ENCODE measurements at places on chromosomes 6 and 20.

DNA sequence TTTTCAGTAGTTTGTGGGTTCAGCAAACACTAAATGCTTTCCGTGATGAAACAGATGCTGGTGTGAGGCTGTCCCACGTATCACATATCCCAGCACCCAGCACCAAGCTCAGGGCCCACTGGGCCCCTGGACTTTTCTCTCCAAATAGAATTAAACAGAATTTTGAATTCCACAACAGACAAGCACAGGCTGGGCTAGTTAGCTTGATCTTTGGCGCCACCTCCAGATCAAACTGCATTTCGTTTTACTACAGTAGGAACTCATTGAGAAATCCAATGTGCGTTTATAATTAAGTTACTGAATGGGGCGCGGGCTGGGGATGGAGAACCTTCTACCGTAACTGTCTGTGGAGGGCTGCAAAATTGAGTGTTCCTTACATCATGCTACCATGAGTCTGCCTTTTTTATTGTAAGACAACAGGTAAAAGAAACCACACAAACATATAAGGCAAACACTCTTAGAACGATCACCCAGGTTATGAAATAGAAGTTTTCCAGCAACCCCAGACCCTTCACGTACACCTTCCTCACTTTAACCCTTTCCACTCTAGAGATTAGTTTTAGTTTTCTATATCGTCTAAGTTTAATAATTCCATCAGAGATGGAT is 107.8 kb downstream of the ZFP64 start:
- no peak for DNase-seq

- no peak for DNase-seq
Observed at GRCh38 chr20:20184149-20184548, 131.8 kb downstream of the CFAP61 start.

DNA sequence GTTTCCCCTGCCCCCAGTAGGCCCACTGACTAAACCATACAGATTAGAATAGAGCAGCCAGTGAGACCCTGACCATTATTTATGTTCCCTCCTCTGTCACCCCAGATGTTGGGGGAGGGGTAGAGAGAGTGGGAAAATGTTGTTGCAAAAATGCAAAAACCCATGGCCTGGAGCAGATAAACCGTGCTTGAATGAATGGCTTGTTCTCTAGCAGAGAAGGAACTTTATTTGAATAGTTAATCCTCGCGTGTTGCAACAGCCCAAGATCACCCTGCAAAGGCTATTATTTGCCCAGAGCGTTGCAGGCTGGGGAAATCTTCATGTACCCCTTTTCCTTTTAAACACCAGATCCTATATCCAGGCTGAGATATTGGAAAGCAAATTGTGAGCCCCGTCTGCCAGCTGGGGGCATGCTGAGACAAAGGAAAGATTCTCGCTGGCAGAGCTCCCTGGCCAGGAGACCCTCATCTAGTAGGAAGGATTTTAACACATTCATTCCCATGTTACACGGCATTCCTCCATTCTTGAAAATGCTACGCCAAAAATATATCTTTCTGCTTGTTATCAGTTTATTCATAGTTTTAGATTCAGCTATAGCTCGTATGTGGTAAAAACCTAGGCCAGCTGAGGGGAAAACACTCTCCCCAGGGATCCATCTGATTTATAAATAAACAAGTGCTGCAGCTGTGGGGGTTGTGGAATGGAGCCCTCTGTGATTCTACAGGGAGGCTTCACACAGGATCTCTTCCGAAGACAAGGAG is 53.0 kb downstream of the LINC00237 start:
- no peak for DNase-seq

GRCh38 chr20:40931410-40932044 is 97.1 kb upstream of the TOP1 start:
- DNase-seq = no peak

GRCh38 chr6:37620519-37620918 is 77.2 kb downstream of the MDGA1 start:
- no peak for DNase-seq

DNA sequence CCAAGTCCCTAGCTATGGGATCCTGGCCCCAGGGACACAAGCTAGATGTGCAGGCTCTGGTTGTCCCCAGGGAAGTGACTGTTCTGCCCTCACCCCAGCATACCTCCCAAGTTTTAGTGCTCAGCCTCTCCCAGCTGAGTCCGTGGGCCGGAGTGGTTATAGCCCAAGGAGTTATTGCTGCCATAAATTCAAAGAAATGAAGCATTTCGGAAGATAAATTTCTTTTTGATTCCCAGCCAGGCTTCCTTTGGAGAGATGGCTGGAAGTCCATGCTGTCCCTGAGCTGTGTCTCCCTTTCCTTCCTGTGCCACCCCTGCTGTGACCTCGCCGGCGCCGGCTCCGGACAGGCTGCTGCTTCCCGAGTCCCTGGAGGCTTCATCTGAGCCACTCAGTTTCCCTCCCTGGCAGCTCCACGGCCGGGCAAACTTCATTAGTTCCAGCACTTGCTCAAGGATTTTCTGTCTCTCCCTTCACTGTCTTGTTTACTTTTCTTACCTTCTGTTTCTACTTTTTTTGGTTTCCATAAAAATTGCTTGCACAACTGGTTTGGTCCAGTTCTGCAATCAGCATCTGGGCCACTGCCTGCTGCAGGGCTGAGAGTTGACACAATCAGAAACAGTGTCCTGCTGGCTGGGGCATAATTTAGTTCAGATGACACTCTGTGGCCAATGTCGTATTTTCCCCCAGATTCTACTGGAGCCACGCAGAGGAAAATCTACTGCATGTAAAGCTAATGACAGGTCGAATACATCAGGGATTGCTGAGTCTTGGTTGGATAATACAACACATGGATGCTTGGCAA is 225.5 kb downstream of the SYNDIG1 start:
- DNase-seq = no peak

DNA sequence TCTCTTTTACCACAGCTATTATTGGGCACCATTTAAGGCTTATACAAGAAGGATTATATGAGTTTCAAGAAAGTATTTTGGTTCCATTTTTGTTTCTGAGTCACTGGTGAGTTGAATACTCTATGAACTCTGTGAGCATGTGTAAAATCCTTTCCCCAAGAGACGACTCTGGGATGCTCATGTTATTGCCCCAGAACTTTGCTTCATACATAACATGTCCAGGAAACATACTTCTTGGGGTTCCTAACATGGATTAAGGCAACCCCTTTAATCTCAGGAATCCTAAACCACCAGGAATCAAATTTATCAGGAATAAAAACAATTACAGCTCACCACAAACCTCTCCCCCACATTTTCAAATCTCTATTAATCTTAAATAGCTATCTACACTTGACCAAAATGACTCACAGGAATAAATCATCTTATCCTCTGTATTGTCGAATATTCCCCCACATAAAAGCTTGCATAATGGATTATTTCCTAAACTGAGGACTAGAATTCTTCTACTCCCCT is 117.5 kb upstream of the COL21A1 start:
- DNase-seq = no peak

GRCh38 chr6:151763303-151763702 is 44.2 kb upstream of the ESR1 start:
- DNase-seq = no peak

DNA sequence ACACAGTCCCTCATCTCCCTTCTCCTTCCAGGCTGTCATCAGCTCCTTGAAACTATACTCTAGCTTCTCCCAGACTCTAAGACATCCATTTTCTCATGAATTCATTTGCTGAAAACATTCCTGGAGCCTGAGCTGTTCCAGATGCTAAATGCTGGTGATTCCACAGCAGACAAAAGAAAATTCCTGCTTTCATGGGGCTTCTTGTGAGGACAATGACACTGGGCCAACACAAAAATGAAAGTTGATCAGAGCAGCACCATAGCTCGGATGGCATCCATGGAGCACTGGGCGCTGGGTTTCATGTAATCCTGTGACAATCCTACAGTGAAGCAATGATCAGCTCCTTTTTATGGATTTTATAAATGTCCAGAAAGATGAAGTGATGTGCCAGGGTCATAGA is 47.4 kb upstream of the STX16 start:
- no peak for DNase-seq

DNA sequence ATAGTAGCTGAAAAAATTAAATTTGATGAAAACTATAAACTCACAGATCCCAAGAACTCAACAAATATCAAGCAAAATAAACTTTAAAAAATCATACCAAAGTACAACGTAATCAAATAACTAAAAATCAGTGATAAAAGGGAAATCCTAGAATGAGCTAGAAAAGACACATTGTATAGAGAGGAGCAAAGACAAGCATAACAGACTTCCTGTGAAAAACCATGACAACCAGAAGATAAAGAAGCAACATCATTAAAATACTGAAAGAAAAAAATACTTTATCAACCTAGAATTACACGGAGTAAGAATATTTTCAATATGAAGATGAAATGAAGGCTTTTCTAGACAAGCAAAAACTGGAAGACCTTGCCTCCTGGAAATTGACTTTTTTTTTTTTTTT is 9.8 kb downstream of the MUC22 start:
- no peak for DNase-seq

DNA sequence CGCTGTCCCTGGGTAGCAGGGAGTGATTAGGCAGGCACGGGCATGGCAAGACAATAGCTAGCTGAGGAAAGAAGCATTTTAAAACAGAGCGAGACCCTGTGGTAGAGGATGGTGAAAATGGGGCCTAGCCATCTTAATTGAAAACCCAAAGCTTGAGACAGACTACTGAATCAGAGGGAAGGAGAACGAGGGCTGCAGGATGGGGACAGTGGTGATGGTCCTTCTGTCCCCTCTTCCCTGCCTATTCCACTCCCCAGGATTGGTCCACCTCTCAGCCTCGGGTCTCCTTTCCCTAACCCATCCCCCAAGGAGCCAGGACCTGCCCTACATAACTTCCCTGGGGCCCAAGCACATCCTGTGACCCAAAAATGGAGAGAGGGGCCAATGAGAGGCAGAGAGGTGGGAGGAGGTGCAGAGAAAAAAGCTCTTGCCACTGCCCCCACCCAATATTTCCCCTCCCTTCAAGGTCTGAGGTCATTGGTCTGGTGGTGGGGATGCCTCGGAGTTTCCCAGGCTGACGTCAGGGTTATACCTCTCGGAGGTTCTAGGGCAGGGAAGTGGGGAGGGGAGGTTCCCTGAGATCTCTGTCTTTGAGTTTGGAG is 884 bp upstream of the CUTA start:
- no peak for DNase-seq

- no peak for DNase-seq
Observed at GRCh38 chr6:134766497-134766896, 183.4 kb downstream of the ALDH8A1 start.

DNA sequence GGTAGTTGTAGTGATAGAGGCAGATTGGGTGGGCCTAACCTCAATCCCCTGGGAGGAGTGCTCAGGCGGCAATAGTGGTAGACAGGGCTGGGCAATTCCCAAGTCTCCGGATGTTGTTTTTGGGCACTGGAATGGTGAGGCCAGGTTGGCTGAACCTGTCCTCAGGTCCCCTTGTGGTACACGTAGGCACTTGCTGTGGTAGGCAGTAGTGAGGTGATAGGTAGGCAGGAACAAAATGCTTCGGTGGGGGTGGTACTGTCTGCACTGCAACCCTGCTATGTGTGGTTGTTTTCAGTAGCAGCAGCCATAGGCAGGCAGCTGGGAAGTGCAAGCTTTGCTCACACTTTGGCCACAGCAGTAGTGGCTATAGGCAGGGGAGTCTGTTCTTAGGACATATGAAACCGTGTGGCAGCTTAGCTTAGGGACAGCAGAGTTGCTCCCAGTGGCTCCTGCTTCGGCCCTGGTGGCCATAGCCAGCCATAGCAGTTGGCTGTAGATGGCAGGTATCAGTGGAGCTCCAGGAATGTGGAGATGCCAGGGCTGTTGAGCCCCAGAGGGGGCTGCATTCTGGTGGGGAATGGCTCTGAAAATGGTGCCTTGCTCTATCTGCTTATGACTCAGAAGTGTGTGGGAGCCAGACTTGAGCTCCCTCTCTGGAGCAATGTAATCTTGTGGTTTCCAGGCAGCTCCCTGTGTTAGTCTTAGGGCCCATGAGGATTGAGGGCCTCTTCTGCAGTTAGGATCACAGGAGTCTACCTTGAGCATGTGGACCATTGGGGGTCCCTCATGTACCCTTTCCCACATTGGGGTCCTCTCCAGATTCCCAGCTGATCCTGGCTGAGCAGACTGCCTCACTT is 241.8 kb upstream of the BMP2 start:
- DNase-seq = no peak

DNA sequence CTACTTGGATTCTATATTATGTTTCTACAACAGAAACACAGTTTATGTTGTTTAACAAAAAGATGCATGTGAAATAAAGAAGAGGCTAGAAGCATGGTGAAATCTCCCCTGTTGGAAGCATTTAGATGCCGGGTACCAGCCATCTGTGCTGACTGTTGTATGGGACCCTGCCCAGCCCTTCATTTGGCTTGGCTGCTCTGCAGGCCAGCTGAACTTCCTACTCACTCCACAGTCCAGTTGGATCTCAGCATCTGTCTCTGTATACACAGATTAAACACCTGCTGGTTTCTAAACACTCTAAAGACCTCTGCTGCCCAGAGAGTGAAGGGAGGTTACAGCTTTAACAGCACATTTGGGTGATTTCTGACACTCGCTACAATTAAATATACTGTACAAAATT is 228.3 kb downstream of the SLC35F1 start:
- DNase-seq = no peak

DNA sequence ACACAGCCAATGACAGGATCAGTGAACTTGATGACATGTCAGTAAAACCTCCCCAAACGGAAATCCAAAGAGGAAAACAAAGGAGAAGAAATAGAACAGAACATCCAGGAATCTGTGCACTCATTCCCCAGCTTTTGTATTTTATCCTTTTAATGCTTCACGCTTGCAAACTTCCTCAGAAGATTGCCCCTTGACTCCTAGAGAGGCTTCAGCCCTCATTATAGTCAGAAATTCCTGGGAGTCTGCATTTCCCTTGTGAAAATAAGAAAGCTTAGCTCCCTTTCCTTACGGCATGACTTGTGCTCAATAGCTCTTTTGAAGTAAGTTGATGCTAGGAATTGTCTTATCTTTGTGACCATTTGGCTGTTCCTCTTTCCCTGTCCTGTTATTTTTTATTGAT is 313.6 kb upstream of the OPRM1 start:
- DNase-seq = no peak

DNA sequence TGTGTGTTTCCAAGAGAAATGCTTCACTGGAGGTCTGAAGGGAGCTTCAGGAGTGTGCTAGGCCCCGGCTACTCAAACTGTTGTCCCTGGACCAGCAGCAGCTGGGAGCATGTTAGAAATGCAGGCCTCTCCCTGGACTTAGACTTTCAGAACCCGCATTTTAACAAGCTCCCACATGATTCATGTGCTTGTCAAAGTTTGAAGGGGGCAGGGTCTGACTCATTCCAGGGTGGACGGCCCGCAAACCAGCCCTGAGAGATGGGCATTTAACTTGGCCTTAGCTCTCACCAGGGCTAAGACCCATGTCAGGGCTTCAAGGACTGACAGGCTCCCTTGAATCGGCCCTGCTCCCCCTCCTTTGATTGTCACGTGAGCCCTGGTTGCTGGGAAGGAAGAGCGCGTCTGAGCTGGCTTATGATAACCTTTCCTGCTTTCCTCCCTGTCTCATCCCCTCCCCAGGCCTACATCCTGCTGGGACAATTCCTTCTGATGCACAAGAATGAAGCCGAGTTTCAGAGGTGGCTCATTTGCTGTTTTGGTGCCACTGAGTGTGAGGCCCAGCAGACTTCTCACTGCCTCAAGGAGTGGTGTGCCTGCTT is 35.5 kb downstream of the BANF2 start:
- DNase-seq = no peak

- DNase-seq = no peak
Observed at GRCh38 chr6:39471954-39472659, 149.6 kb upstream of the KCNK16 start.
